WERI-Rb-1 (cell line): ENCODE measurements at places on chromosomes 1 and 21.
A peak's percentile ranks its signal among the peaks of the same experiment; 100 is the strongest.

DNA sequence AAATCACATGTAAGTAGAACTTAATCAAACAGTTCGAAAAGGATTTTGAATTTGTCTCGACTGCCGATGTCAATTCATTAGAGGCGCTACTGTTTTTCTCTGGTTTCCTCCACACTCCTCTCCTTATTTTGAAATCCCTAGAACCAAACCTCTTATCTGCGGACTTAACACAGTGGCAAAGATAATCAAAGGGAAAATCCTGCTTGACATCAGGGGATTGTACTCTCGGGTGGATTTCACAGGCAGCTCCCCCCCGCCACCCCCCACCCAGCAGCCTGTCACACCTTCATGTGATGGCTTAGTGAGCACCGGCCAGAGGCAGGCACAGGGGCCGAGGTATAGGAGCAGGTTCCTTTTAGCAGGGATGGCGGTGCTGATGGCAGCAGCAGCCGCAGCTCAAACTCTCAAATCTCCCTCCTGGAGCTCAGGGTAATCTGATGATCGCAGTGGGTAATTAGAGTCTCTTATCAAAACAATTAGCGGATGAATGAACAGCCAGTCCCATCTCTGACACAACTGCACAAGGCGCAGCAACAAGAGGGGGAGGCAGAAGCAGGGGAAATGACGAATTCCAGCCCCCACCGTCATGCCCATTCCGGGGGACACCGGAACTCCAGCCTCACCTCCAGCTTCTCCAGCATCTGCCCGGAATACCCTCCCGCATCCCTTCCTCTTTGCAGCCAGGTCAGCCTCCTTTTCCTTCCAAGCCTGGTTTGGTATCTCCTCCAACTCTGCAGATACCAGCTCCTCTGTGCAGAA, 80.3 kb downstream of the SSBP3 start:
- DNase-seq, result peak; percentile 93

GRCh38 chr1:205616563-205617293, 15.1 kb downstream of the ELK4 start:
- no peak for DNase-seq

- DNase-seq, result peak; percentile 35
Measured at GRCh38 chr1:34460193-34460592, 283.5 kb downstream of the C1orf94 start.

DNA sequence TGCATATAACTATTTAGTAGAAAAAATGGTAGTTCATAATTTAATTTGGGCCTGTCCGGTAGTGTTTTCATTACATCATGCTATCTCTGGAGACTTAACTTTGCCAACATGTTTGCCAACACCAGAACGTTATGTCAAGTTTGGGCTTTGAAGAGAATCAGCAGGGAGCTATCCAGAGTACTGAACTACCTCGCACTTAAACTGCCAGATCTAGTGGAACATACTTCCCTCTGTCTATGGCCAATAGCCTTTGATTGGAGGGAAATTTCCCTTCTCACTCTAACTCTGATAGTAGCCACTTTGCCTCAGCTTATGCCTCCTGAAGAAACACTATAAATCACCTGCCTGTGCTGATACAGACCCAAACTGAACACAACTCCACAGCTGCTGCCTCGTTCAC, 10.0 kb downstream of the LRRC53 start:
- no peak for DNase-seq

- no peak for DNase-seq
Measured at GRCh38 chr1:112255080-112255479, 140.9 kb upstream of the CTTNBP2NL start.

- no peak for DNase-seq
Measured at GRCh38 chr1:238582816-238583215, 692.1 kb upstream of the ZP4 start.

DNA sequence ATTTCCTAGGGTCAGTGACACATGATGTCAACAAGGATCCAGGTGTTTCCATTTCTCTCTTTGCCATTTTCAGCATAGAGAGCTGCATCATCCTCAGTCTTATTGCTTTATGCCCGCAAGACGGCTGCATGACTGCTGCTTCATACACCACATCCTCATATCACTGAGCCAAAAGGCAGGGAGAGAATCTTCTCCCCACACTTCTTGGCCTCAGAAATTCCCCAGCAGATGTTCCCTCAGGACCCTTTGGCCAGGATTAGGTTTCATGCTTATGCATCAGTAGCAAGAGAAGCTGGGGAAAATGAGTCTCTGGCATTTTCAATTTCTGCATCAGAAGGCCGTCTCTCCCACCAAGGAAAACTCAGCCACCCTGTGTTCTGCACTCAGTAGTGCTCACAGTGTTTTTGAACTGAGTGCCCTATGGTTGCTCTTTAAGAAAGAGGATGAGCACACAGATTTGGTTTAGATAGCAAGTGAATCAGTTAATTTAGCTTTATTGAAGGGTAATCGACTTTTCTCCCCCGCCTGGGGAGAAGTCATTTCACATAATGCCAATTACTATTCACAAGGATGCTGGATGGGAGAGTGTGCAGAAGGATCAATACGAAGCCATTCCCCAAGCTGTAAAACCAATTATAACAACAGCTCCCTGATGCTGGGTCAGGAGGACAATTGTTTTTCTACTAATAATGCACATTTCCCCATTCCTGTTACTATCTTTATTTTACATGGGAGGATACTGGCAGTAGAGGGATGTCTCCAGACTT, 360.2 kb downstream of the HHIPL2 start:
- DNase-seq, result no peak

- peak; percentile 88 for DNase-seq
Measured at GRCh38 chr1:206479183-206480125, 9.2 kb downstream of the IKBKE start.

DNA sequence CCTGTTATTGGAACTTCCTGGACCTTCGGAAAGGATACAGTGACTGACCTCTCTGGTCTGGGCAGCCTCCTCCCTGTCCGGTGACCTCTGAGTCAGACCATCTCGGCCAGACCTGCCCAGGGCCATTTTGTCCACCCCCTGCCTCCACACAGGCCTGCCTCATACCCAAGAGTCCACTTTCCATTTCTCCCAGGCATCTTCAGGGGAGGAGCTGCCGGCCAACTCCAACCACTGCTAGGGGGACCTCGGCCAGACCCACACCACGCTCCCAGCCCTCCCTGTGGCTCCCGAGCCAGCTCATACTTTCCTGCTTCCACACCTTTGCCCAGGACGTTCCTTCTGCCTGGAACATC, 29.5 kb upstream of the RUNX3 start:
- DNase-seq, result no peak

DNA sequence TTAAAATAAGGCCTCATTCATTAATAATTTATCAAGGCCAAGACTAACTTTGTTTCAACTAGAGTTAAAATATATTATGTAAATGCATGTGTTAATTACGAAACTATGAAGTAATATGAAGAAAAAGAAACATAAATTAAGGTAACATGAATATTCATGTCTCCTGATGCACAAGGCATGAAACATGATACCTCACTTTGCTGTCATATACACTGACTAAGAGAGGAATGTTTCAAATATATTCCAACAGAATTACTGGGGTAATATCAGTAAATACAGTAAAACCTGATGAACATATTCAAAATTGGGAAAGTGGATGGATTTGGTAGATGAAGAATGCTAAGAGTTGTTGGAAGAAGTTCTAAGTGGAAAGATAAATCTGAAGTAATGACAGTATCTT, 274.6 kb downstream of the LRRC7 start:
- no peak for DNase-seq

GRCh38 chr21:44845418-44846223, 27.8 kb upstream of the SUMO3 start:
- DNase-seq, result peak; percentile 80

GRCh38 chr21:46099476-46099875, 1.6 kb downstream of the COL6A2 start:
- peak; percentile 13 for DNase-seq
